ENCODE measurements at places on chromosomes 13 and 19.

DNA sequence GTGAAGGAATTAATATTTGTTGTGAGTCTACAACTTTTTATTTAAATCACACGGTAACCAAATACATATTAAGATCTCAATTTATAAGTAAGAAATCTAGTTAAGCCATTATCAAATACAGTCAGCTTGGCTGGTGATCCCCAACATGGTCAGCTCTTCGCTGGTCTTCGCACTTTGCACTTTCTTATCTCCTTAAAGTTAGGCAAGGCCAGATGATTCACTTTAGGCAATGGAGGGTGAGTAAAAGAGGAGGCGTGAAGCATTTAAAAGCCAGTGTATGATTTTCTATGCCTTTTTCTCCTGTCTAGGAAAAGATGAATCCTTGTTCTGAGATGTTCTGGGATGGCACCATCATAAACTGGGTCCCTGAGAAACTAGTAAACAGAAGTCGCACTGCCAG, 793.7 kb upstream of the ARGLU1 start:
- no peak for DNase-seq

DNA sequence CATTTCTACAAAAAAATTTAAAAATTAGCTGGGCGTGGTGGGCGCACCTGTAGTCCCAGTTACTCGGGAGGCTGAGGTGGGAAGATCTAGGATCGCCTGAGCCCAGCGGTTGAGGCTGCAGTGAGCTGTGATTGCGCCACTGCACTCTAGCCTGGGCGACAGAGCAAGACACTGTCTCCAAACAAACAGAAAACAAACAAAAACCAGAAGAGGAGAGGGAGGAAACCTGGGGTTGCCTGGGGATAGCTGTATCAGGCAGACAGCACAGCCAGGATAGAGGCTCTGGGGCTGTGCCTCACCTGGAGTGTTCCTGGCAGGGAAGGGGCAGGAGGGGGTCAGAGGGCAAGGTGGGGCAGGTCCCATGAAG, 2.6 kb upstream of the POLR2E start:
- no peak for DNase-seq

DNA sequence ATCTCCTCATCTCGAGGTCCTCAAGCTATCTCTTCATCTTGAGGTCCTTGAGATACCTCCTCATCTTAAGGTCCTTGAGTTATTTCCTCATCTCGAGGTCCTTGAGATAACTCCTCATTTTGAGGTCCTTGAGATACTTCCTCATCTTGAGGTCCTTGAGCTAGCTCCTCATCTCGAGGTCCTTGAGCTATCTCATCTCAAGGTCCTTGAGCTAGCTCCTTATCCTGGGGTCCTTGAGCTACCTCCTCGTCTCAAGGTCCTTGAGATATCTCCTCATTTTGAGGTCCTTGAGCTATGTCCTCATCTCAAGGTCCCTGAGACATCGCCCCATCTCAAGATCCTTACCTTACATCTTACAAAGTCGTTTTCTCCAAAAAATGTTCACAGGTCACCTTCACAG, 18.7 kb downstream of the VAV1 start:
- no peak for DNase-seq

DNA sequence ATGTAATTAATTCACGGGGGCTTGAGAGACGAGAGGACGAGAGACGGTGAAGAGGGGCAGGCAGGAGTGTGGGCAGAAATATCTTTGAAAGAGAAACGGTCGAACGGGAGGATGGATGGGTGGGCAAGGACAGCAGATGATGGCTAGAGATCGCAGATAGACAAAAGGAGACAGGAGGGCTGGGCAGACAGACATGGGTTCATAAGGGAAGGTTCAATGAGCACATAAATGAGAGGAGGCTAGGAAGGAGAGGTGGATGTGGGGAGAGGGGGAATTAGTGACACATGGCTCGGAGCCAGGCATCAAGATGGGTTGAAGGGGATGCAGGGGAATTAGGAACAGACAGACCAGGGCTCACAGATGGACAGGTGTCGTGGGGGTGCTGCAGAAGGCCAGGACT, 1.1 kb downstream of the SYT3 start:
- DNase-seq, result no peak

All from ecto neural progenitor cell (in vitro differentiated cells).